ENCODE measurements at places on chromosomes 1 and 21.

DNA sequence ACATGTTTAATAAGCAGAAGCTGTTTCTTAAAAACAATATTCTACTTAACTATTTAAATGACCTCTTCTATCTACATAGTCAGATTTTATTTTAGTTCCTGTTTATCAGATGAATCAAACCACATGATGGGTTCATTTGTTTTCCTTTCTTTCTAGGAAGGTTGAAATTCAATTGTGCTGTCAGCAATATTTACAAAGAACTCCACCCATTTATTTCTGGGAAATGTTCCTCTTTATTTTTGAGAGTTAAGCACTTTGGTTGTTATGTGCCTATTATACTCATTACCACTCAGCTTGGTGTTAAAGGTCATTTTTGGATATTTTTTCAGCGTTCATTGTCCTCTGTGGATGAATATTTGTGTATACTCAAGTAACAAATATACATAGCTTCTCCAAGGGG is 84.9 kb downstream of the C4BPA start:
- DNase-seq = no peak

- DNase-seq = no peak
These were observed 2.3 kb downstream of the KRTAP10-8 start for GRCh38 chr21:44614161-44614631.

DNA sequence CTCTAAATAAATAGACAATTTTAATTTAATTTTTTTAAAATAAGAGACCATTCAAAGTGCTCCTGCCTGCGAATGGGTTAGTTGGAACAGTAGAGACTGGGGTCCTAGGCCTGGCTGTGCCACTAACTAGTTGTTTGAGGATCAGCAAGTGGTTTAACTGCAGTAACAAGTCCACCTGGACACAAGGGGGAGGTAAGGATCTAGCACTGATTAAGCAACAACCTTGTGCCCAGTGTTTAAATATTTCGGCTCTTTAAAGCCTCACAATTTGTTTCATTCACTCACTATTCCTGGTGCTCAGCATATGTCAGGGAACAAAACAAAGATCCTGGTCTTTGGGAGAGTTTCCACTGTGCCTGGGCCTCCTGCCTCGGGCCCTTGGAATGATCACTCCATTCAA is 1.6 kb upstream of the AGT start:
- DNase-seq = no peak

GRCh38 chr1:58095183-58095582 is 451.3 kb downstream of the OMA1 start:
- DNase-seq = no peak

GRCh38 chr1:195946500-195946899 is 661.7 kb downstream of the KCNT2 start:
- DNase-seq = no peak

Data from NCI-H1048 (cell line).